ENCODE measurements at places on chromosomes 3 and 15.

DNA sequence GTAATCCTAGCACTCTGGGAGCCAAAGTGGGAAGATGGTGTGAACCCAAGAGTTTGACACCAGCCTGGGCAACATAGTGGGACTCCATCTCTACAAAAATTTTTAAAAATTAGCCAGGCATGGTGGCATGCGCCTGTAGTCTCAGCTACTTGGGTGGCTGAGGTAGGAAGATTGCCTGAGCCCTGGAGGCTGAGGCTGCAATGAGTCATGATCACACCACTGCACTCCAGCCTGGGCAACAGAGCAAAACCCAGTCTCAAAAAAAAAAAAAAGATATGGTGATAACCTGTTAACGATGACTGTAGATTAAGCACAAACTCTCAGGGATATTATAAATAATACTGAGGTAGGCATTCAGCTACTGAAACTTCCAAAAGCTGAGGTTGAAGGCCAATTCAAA is 107.5 kb downstream of the SLC49A4 start:
- DNase-seq = no peak

GRCh38 chr15:89656116-89656815 is 999 bp upstream of the KIF7 start:
- no peak for DNase-seq

GRCh38 chr3:165839296-165840076 is 2.3 kb upstream of the BCHE start:
- DNase-seq = no peak

- DNase-seq = peak; percentile 52
Observed at GRCh38 chr3:134249935-134250716, 533 bp downstream of the RYK start.

DNA sequence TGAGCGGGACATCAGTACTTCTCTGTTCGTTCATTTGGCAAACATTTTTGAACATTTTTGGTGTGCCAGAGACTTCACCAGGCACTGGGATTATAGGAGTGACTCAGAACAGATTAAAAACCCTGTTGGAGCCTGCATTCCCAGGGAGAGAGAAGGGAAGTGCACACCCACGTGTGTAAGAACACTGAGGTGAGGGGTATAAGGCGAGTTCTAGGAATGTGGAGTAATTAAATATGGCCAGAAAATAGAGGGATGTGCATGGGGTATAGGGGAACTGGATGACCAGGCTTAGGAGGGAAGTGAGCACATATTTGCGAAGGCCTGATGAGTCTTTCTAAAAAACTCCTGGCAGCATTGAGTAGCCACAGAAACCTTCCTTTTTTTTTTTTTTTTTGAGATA is 401.2 kb upstream of the C2CD4B start:
- no peak for DNase-seq

DNA sequence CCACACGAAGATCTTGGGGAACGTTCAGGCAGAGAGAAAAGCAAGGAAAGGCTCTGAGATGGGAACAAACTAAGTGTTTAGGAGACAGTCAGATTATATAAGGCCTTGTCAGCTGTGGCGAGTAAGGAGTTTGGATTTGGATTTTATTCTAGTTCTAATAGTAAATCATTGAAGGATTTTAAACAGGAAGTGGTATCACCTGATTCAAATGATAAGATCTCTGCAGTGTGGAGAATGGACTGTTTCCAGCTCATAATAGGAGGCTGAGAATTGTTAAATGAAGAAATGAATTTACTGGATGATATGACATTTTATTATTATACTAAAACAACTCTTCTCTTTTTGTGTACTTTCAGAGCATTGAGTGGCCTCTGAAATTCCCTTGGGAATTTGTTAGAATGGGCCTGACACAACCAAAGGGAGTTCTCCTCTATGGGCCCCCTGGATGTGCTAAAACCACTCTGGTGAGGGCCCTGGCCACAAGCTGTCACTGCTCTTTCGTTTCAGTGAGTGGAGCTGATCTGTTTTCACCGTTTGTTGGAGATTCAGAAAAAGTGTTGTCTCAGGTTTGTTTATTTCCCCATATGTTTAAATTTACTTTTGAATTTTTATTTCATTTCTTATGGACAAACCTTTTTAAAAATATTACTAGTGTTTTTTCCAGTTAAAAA is 36.0 kb upstream of the GATM start:
- no peak for DNase-seq

- DNase-seq = no peak
Observed at GRCh38 chr3:78337801-78338211, 1297.9 kb downstream of the ROBO2 start.

DNA sequence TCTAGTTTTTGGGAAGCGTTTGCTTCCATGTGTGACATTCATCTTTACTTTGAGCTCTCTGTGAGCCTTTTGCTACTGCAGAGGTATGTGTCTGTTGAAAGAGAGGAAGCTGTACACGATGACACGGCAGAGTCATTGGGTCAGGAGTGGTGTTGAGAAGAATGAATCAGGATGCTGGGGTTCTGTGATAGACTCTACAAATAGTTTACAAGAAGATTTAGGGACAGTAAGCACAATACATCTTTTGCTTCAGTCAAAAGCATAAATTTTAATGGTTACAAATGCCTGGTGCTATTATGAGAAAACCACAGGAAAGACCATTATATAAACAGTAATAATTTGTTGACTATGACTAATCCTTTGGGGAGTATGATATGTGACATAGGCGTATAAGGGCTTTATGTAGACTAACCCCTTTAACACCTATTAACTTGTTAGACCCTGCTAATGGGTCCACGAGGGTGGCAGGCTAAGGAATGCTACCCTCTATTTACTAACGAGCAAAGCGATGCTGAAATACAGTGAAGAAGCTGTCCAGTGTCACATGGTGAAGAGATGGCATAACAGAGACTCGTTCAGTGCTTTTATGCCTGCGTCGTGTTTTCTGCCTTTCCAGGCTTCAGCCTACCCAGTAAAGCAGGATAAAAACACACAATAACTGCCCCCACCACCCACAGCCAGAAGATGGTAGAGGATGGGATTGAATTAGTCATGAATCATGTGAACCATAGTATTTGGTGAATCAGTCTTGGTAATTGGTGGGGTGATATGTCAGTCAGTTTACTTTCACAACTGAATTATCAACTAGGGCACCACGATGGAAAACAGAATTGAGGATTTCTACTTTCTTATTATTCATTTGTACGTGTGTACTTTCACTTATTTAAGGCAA is 118.8 kb downstream of the LPP start:
- no peak for DNase-seq

- no peak for DNase-seq
Observed at GRCh38 chr3:159781867-159782266, 206.8 kb upstream of the IL12A start.

DNA sequence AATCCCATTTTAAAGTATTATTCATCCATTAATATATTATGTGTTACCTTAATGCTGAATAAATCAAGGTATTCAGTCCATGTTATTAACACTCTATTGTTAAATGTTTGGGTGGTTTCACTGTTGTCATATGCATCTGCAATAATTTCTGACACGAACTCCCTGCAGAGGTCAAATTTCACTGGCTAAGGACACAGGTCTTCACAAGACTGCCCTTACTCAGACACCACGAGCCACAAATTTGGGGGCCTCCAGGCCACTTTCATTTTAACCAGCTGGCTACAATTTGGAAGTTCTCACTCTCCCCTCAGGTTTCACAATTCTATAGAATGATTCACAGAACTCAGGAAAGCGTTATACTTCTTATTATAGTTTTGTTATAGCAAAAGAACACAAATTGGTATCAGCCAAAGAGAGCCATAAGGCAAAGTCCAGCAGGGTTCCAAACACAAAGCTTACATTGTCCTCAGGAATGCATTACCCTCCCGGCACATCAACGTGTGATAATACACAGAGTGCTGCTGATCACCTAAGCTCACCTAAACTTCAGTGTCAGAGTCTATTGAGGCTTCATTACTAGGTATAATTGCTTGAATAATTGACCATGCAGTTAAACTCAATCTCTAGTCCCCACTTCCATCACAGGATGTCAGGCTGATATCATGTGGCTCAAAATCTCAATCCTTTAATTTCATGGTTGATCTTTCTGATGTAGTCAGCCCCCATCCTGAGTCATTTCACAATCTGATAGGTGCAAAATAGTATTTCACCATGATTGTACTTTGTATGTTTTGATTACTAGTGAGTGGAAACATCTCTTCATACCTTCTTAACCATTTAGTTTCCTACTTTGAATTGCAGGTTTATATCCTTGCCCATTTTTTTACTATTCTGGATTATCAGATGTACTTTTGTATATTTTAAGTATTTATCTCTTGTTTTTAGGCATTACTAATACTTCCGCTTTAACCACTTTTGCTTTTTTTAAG is 441.4 kb upstream of the AGTR1 start:
- DNase-seq = no peak

GRCh38 chr3:41482134-41482533 is 282.8 kb downstream of the CTNNB1 start:
- no peak for DNase-seq

DNA sequence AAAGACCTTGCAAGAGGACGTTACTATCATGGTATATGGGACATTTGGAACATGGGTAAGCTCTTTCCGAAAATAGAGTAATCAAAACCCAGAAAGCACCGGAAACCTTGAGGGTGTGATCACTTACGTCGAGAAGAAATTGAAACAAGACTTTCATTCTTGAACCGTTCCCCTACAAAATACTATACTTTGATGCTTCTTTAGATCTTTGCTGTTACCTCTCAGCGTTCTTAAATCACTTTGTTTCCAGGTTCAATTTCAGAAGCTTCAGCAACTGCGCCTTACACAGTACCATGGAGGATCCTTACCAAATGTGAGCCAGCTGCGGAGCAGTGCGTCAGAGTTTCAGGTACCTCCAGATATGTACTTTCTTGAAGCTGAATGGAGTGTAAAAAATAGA is 10.1 kb downstream of the CRTC3 start:
- DNase-seq = peak; percentile 64

- DNase-seq = peak; percentile 42
Observed at GRCh38 chr3:196186651-196187573, 24.3 kb downstream of the ZDHHC19 start.

DNA sequence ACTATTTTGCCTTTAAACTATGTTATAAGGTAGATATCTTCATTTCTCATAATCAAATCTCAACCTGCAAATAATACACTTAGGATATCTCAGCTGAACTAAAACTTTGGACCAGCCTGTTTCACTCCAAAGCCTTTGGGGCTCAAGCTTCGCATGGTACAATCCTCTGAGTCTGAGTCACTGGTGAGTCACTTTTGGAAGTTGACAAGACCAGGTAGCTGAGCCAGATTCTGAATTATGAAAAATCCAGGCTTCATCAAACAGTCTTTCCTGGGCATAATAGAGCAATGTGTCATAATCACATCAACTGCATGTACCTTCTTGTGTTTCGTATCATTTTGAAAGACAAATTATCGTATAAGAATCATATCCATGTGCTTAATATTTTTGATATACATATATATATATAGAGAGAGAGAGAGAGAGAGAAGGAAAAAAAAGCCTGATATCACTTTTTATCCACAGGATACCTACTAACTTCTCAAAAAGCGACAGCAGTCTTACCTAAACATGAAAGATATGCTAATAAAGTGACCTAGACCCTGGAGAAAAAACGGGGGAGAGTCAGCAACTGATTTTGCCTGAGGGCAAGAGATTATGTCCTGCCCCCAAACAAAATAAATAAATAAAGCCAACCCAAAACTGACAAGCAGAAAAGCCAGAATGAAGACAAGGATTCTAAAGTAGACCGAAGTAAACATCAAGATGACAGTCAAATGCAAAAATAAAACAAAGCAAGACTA is 263.9 kb upstream of the TGFBR2 start:
- no peak for DNase-seq

DNA sequence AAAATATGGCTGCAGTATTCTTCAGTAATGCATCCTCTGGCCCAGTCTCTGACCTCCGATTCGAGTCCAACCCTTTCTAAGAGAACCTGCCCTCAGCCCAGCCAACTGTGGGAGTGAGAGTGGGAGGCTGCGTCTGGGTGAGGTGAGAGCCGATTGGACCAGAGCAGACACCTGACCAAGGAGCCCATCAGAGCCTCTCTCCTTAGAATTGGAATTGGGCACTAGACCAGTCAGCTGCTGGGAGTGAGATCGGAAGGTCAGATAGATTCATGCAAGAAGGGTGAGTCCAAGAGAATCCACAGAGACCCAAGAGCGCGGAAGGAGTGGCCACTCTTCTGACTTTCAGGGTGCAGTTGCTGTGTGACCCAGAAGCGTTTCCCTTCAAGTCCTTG is 10.2 kb downstream of the RASL12 start:
- no peak for DNase-seq

GRCh38 chr15:52243697-52244555 is 51.7 kb downstream of the MYO5C start:
- no peak for DNase-seq

DNA sequence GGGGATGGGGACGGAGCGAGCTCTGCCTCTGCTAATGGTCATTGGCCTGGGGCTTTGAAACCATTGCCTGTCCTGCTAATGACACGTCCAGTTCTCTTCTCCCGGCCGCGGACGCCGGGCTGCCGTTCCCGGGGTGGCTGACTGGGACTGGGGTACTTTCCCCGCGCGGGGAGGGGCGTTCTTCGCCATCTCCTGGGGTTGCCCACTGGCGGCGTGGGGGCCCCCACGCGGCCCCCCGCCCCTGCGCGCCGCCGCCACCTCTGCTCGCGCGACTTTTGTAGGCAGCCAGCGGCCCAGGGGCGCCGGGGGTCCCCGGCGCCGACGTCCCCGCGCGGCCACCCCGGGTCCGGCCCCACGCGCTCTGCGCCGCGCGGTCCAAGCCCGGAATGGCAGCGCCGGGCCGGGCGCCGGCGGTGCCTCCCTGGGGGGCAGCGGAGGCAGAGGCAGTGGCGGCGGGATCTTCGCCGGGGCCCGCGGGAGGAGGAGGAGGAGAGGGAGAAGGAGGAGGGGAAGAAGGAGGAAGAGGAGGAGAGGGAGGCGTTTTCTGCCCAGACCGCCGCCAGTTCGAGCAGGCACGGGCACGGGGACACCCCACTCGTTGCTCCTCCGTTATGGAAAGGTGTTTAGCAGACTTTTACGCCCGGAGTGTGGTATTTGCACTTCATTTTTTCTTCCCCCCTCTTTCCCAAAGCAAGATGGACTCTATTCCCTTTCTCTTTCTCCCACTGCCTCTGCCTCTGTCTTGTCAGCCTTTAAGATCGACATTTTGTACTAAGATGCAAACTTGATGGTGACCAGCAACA is 2.3 kb downstream of the BBX start:
- peak; percentile 62 for DNase-seq

- DNase-seq = no peak
Observed at GRCh38 chr15:35436422-35436821, 109.5 kb downstream of the DPH6 start.

DNA sequence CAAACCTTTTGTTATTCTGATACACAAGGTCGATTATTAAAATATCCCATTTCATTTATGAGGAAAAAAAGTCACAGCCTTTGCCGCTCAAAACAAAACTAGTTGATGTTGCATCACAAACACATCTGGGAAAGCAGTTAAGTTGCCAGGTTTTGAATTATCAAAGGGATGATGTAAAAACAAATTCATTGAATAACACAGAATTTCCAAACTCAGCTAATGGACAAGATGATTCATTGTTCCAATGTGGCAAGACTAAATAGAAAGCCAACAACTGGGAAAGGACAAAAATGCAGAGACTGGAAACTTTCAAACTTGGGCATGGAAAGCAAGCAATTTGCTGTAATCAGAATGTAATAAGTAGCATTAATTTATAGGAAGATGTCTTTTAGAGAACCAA is 610.0 kb upstream of the ZNF385D start:
- no peak for DNase-seq

GRCh38 chr3:131756405-131756804 is 253.6 kb upstream of the MRPL3 start:
- no peak for DNase-seq

Measured in CD4-positive, alpha-beta T cell treated with Interleukin-17A for 1 hour (primary cell).